Left renal cortex interstitium (tissue), 4 donors: ENCODE measurements at places on chromosomes 13 and 19.

- DNase-seq: no peak
Measured at GRCh38 chr19:13118424-13119193, 545 bp downstream of the NACC1 start.

GRCh38 chr19:2113439-2114211 is 16.9 kb downstream of the IZUMO4 start:
- no peak for DNase-seq

GRCh38 chr13:95073747-95074311 is 227.4 kb downstream of the ABCC4 start:
- DNase-seq: no peak

- no peak for DNase-seq
Measured at GRCh38 chr13:113584870-113585671, 518 bp downstream of the TFDP1 start.

- no peak for DNase-seq
Measured at GRCh38 chr13:110944121-110944967, 29.5 kb upstream of the ANKRD10 start.

GRCh38 chr13:49214917-49215376 is 5.2 kb upstream of the MLNR start:
- no peak for DNase-seq

DNA sequence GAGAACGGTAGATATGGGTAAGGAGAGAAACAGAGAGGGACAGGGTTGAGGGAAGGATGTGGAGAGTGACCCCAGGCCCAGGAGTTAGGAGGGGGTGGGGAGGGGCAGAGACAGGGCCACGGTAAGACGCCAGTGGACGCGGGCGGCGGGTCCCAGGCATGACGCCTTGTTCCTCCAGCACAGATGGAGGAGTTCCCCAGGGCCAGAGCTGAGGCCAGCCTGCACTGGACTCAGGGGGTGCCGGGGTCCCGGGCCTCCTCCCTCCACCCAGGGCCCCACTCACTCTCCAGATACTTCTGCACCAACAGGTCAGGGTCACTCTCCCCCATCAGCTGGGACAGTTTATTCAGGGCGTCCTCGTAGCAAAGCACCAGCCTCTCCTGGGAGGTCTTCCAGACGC is 22.0 kb upstream of the EMP3 start:
- DNase-seq: no peak

- no peak for DNase-seq
Measured at GRCh38 chr13:20397896-20398295, 127.8 kb downstream of the CRYL1 start.

DNA sequence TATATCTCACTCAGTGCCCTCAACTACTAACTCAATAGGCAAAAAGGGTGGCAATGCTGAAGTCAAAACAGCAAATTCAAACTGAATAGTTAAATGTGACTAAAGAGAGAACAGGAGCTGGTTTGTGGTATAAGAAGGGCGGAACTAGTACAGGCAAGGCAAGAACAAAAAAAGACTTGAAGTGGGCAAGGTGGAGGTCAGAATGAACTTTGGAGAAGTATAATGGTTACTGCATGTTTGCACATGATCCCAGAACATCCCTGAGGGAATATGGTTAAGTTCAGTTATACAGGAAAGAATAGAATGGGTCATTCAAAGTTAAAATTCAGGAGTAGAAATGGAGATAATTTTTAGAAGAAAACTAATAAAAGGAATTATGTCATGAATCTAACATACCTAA is 85.5 kb downstream of the DIAPH3 start:
- no peak for DNase-seq

GRCh38 chr13:89554801-89555200 is 1792.7 kb upstream of the MIR17HG start:
- DNase-seq: no peak

- DNase-seq: no peak
Measured at GRCh38 chr13:78192716-78193115, 274.1 kb upstream of the EDNRB start.

DNA sequence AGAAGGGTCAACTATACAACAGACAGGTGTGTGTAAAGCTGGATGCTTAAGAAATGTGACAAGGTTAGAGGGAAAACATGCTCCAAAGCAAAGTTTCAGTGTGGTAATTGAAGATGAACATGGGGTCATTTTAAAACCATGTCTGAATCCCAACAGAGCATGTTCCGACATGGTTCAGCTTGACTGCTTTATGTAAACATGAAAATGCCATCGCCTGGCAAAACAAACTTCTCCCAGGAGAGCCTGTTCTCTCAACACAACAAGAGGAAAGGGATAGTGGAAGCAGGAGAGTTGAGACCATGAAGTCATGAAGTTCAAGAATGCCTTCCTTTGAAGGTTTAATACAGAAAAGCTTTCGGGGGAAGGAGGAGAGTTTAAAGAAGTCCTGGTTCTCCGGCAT is 85.8 kb downstream of the EPSTI1 start:
- no peak for DNase-seq

GRCh38 chr19:15828121-15828610 is 12.7 kb upstream of the OR10H1 start:
- DNase-seq: no peak

- no peak for DNase-seq
Measured at GRCh38 chr19:17616961-17617806, 61.7 kb downstream of the COLGALT1 start.

GRCh38 chr19:34269081-34269480 is 14.7 kb downstream of the GARRE1 start:
- no peak for DNase-seq

DNA sequence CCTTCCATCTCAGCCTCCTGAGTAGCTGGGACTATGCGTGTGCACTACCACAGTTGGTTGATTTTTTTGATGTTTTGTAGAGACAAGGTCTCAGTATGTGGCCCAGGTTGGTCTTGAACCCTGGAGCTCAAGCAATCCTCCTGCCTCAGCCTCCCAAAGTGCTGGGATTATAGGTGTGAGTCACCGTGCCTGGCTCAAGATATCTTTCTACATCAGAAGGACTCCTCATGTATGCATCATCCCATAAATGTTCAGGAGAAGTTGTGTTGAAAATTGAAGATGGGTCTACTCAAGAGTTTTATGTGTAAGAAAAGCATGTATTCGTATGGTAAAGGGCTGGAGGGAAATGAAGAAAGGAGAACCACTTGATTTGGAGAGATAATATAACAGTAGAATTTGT is 71.8 kb upstream of the STK24 start:
- DNase-seq: no peak

DNA sequence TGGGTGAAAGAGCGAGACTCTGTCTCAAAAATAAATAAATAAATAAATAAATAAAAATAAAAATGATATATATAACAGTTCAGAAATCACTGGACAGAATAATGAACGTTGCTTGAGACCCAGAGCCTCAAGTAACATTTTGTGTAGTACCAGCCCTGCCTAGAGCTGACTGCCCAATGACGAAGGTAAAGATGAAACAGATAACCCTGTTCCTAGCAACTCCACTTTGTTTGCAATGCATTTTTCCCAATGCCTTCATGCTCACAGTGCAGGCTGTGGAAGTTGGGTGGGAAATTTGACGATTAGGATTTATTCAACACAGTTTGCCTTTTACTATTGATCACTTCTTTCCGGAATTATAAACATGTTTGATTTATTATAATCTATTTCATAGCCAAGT is 22.2 kb upstream of the FRY start:
- no peak for DNase-seq

DNA sequence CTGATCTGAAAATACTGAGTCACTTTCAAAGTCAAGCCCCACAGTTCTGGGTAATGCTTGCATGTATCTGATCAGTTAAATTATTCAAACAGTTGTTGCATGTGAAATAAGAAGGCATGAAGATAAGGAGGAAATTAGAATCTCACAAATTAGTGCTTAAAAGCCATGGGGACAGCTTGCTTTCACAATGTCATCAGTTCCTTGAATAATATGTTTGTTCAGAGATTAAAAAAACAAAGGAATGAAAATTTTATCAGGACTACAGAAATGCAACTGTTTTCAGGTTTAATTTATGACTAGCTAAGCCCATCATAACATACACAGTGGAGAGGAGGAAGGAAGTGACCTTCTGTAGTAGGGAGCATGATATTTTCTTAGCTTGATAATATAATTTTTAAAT is 150.1 kb downstream of the OXGR1 start:
- DNase-seq: no peak

- DNase-seq: no peak
Measured at GRCh38 chr19:45814851-45815480, at the start of gene RSPH6A. RSPH6A (minus strand) TSS chr19:45815308; CDS start chr19:45815176, 132 bp downstream.

- no peak for DNase-seq
Measured at GRCh38 chr19:3516675-3517207, 10.6 kb downstream of the FZR1 start.

DNA sequence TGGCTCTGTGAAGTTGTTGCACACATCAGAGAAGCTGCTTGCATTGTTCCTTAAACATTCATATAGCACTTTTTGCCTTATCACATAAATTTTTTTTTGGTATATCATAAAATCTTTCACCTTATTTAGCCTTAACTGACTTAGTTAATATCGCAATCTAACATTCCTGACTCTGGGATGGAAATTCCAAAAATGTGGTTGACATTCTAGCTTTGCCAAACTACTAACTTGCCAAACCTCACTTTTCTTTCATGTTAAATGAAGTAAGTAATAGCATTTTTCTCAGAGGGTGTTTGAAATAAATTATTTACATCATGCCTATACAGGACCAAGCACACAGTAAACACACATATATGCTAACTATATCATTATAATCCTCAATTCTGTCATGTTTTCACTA is 736.9 kb upstream of the PCDH9 start:
- DNase-seq: no peak

DNA sequence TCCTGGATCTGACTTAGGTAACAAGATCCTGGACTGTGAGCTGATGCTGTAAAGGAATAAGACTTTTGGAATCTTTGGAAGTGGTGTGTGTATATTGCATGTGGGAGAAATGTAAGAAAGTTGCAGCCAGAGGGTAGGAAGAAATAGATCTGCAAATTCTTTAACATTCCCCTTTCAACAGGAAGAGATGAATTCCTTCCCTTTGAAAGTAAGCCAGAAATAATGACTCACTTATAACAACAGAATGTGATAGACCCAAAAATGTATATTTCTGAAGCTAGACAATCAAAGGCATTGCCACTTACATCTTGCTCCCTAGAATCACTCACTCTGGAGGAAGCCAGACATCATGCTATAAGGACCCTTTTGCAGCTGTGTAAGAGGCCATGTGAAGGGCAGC is 9.8 kb upstream of the SIAH3 start:
- no peak for DNase-seq

DNA sequence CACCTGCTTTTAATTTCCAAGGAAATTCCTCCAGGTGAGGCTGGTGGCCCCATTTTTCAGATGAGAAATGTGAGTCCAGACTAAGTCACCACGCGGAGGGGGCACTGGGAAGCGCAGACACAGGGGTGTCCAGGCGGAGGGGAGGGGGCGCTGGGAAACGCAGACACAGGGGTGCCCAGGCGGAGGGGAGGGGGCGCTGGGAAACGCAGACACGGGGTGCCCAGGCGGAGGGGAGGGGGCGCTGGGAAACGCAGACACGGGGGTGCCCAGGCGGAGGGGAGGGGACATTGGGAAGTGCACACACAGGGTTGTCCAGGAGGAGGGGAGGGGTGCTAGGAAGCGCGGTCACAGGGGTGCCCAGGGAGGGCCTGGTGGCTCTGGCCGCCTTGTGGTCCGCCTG is 3.5 kb downstream of the GRK1 start:
- no peak for DNase-seq

GRCh38 chr13:113535381-113535781 is 44.9 kb upstream of the DCUN1D2 start:
- DNase-seq: no peak

- DNase-seq: no peak
Measured at GRCh38 chr19:12092956-12093355, 28.4 kb downstream of the ZNF844 start.

DNA sequence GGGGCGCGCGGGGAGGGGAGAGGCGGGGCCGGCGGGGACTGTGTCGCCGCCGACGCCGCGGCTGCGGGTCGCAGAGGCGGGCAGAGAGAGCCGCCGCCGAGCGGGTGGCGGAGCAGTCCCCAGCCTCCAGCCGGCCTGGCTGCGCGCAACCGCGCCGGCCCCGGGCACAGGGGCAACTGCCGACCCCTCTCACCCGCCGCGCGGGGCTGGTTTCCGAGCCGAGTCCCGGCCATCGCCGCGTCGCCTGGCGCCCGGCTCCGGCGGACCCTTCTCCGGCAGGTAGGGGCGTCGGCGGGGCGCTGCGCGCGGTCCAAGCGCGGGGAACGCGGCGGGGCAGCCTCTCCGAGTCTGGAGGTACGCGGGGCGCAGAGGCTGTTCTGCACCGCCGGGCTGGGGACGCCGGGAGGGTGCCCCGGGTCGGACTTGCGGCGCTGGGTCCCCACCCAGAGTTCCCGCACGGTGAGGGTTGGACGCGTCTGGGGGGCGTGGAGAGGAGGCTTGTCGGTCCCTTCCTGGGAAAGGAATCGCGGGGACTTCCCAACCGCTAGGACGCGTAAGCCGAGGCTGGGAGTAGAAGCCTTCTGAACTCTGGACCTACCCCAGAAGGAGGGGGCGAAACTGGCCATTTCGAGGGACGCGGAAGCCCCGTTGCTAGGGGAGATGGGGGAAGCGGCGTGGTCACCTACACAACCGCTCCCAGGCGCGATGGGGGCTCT is 133.6 kb upstream of the MYO16 start:
- DNase-seq: no peak

DNA sequence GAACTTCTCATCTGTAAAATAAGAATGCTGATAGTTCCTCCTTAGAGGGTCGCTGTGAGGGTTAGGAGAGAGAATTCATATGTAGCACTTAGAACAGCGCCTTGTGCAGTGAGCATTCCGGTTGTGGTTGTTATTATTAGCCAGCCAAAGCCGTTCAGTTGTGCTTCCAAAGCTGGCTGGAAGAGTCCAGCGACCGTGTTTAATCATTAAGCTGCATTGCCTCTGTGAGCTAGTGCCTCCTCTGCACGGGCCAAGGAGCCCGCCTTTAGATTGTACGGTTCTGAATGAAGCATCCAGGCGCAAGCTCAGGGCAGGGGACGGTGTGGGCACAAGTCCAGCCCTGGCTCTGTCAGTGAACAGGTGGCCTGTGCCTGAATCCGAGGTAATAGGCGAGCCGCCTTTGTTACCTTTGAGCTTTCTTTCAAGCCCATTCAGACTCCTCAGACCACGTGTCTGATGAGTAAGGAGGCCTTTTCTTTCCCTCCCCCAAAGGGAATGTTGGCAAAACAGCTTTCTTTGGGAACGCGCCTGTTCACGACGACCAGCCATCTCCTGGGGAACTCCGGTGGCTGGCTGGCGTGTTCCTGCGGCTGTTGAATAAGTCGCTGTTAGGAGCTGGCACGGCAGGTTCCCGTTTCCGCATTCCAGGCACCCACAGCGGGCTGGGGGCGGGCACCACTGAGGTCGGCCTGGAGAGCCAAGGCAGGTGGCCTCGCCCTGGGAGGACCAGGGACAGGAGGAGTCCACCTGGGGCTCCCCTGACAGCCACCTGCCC is 25.1 kb downstream of the SIPA1L3 start:
- DNase-seq: no peak
